ENCODE measurements at places on chromosomes 1 and 21.
A peak's percentile ranks its signal among the peaks of the same experiment; 100 is the strongest.

DNA sequence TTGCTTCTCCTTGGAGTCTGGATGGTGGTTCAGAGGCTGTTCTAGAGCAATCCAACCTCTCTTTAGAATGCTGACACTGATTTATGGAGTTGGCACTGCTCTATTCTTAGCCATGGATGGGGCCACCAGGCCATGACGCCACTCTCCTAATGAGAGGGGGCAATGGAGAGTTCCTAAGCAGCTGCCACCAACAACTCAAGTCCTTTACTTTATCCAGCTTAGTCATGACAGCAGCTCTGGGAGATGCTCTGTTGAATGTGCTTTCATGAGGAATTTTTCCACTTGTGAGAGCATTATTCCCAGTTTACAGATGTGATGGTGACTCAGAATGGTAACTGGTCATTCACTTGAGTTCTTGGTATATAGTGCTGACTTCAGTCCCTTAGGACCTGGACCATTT lies 366.3 kb downstream of the HHAT start:
- DNase-seq, result no peak

- peak; percentile 56 for DNase-seq
These were observed 9.1 kb upstream of the CDK18 start for GRCh38 chr1:205495237-205495823.

GRCh38 chr1:92031281-92032110 lies 1.7 kb downstream of the EPHX4 start:
- no peak for DNase-seq

- no peak for DNase-seq
These were observed 24.6 kb downstream of the MIA3 start for GRCh38 chr1:222642468-222642867.

- DNase-seq, result peak; percentile 94
These were observed 14.2 kb upstream of the TTC22 start for GRCh38 chr1:54815086-54815876.

DNA sequence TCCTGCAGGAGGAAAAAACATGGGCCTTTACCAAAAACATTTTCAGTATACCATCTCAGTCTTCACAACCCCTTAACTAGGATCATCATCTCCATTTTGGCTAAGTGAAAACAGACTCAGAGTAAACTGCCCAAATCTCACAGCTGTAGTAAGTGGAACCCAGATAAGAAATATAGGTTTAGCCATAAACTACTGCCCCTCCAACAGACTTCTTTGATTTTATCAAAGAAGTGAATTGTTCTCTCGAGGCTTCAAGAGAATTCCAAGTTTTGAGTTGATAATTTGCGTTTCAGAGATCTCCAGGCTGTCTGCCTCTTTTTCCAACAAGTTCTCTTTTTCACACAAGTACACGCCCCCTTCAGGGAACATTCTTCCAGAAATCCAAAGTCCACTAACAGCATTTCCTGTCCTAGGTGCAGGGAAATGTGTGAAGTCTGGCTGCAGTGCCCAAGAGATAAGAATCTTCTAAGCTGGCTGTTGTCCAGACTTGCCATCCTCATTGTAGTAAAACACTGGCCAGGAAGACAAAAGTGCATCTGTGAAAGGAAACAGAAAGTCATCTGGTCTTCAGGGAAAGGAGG lies 30.8 kb downstream of the RNF19B start:
- DNase-seq, result peak; percentile 99

DNA sequence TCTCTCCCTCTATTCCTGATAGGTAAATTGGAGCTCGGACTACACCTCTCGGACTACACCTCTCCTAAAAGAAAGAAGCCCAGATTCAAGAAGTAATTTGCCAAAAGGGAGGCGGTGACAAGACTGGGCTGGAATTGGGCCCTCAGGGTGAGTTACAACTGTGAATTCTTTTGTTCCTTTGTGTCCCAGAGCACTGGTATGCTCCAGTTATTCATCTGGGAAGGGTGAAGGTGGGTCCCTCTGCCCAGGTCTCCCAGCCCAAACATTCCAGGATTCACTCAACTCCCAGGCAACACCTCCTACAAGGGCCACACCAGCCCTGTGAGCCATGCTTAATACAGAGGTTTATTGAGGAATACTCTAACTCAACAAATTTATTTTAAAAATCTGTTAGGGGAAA lies 69.2 kb downstream of the LMX1A start:
- DNase-seq, result no peak

GRCh38 chr1:51622455-51622913 lies 5.6 kb downstream of the OSBPL9 start:
- peak; percentile 70 for DNase-seq

DNA sequence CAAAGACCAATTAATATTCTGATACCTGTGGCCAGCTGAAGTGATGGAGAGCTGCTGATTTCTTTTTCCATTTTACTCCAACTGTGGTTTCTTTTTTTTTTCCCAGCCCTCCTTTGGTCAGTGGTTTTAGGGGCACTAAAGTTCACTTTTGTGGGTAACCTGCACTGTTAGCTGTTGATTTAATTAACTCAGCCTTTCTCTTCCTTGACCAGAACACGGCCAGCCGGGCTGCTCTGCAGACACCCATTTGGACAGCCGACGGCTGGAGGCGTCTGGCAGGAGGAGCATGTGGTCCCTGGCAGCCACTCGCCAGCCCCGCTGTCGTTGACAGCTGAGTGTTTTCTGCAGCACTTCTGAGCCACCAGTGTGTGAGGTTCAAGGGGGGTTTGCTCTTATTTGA lies 136.2 kb upstream of the RUNX3 start:
- DNase-seq, result no peak

GRCh38 chr1:22753481-22753971 lies 42.9 kb downstream of the EPHB2 start:
- DNase-seq, result no peak

DNA sequence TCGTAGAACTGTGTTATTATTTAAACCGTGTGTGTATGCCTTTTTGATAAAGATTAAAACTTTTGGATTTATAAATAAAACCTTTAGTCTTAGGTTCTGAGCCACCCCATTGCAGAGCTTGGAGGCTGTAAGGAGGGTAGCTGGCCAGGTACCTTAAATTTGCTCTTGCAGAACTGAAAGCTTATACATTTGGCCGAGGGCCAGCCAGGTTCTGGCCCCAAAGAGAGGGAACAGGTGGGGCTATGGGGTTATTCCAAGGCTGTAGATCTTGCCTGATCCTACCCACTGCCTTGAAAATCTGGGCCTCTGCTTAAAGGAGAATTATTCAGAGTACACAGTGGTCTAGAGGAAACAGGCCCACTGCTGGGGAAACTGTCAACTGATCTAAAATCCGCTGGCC lies 59.6 kb downstream of the CAMK2N1 start:
- DNase-seq, result no peak

DNA sequence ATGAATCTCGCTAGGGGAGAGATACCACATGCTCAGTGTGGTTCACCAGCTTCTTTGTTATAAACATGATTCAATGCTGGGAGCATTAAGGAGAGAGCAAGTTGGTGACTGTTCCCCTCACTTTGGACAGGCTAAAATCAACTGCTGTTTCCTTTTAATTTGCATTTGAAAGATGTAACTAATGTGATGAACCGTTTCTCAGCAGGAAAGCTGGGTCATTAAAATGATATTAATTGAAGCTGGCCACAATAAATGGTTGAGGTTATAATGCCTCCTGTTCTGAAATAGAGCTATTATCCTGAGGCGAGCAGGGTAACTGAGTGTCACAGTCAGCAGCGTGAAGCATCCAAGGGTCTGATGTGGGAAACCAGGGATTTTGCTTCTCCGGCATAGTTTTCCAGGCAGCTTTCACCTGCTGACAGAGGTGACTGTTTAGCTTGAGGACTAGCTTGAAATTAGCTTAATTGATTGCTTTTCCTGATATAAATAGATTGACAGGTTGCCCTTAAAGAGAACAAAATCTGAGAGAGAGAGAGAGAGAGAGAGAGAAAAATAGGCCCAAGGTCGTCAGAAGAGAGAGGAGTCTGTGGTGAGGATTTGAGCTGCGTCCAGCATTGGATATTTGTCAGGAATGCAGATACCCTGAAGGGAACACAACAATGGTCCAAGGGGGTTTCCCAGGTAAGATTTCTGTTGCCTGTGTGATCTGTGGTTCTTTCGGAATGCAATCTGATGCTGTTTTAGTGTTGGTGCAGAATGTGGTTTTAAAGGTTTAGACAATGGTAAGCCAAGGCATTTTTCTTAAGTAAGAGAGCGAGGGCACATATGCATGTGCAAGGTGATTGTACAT lies 209.7 kb downstream of the PATJ start:
- no peak for DNase-seq

DNA sequence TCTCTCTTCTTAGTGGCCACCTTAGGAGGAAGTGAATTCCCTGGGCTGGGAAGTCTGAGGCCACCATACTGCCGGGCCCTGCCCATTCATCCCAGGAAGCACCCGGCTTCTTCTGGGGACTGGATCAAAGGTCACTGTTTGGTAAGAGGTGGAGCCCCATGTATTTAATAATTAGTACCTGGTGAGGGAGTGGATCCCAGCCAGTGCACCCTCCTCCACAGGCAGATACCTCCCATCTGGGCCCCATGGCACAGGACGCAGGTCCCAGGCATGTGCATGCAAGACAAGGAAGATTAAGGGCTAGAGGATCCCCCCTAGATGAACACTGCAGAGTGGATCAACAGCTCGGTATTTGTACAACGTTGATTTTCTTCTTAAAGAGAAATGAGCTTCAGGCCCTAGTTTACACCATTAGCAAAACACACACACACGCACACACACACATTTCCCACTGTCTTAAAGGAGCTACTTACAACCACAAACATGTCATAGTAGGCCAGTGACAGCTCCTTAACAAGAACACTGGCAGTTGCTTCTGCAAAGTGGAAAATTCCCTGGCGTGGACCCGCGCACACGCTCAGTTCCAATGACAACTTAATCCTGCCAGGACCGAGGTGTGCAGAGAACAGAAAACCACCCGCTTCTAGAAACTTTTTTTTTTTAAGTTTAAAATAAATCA lies 90.7 kb downstream of the MRPL37 start:
- peak; percentile 91 for DNase-seq

GRCh38 chr1:2001773-2002411 lies 1.7 kb downstream of the CFAP74 start:
- no peak for DNase-seq

DNA sequence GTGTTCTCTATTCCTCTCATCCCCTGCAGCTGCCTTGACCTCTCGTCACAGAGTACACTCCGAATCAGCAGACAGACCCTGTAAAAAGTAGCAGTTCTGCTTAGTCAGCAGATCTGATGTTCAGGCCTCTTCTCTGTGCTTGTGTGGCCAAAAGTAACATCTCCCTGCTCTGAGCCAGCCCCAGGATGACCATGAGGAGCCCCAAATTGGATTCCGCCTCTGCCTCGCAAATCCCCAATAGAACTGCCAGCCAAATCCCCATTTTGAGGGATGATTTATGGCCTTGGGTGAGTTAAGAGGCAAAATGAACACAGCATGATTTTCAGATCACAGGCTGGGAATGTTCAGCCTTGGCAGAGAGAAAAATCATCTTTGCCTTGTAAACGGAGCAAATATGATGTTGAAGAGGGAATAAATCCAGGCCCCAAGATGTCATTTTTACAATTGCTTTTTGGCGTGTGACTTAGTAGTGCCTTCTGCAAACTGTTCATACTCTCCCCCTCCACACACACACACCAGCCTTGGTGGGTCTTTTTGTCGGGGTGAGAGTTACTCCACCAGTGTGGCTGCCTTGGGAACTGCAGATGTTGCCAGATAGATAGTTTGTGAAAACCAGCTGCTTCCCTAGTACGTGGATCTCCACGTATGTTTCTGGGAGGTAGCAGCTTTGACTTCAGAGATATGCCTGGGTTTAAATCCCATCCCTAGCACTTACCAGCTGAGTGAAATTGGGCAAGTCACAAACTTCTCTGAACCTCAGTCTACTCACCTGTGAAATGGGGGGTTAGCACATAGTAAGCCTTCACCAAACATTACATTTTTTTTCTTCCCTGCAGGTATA lies 77.8 kb downstream of the MAN1C1 start:
- no peak for DNase-seq

Data from small intestine (tissue), 16 donors.